Stimulated activated CD8-positive, alpha-beta memory T cell treated with anti-CD3 and anti-CD28 coated beads, Interleukin-4, amount 100 ng/mL, for 4 hours (primary cell): ENCODE measurements at places on chromosomes 2 and 18.

- no peak for DNase-seq
These were observed 69.6 kb downstream of the HPCAL1 start for GRCh38 chr2:10372203-10372861.

DNA sequence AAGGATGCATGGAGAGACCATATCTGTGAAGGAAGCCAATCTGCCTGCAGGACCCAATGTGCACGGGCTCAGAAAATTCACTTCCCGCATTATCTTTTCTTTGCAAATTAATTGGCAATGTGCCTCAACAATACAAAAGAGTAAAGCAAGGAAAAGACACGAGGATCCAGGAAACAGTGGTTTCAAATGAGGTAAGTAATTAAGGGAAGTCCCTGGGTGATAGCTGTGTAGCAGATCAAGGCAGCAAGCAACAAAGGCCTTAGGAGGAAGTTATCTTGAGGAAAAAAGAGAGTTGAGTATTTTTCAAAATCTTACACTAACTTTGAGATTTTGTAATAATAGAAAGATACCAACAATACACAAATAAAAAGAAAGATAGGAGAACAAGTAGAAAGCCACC lies 44.3 kb upstream of the TGIF1 start:
- no peak for DNase-seq

DNA sequence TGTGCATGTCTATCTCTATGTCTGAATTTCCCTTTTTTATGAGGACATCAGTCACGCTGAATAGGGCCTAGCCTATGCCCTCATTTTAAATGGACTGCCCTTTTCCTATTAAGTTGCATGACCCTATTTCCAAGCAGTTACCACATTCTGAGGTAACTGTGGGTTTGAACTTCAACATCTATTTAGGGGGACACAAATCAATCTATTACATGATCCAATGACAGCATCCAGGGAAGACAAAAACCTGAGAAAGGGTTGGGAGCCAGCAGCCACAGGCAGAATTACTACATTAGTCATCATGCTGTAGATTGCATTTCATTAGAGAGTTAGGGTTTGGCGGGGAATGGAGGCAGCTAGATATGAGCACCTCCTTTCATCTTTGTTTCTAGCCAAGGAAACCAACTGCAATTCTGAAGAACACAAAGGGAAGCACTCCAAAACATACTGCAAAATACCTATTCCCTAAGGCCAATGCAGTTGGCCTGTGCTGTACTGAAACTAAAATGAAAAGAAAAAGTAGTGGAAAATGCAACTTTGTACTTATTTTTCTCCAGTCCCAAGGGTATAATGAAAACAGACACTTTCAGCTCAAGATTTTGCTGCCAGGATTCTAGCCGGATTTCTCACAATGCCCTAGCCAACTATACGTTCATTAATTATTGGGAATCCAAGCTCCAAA lies 40.4 kb upstream of the C1D start:
- DNase-seq = no peak

- DNase-seq = no peak
These were observed 46.7 kb downstream of the LYPD1 start for GRCh38 chr2:132623096-132623839.

DNA sequence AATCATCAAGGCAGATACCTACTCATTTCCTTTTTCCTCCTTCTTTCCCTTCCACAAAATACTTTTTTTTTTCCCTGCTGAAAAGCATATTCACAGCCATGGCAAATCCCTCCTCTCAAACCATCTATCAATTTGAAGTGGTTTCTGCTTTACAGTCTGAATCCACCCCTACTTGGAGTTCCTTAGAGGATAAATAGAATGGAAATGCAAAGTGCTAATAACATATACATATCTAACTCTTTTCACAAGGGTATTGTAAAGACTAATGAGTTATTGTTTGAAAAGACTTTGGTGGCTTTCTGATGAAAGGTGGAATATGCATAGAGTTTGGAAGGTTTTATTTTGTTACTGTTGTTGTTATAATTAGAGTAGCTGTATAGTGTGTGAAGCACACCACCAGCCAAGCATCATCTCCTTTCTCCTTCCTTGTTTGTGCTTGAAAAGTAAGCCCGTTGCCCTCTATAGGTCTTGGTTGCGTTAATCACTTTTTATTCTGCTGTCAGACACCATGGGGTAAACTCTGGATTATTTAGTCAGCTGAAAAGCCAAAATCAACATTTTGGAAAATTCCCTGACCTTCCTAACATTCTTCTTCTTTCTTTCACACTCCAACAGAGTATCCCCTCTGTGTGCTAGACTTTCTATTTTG lies 2126.9 kb upstream of the CELF4 start:
- no peak for DNase-seq

DNA sequence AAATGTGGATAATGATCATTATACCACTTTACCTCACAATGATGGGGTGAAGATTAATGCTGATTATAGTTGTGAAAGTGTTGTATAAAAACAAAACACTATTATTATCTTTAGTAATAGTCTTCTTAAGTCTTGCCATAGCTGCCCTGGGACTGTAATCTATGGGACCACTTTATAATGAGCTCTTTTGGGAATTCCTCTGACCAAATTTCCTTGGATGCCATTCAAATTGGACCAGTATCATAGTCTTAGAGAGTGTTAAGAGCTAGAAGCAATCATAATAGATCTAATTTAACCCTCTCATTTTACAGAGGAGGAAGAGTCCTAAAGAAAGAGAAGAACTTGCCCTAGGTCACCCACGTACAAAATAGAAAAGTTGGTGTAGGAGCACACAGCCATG lies 457.7 kb upstream of the SLC14A2 start:
- DNase-seq = no peak

- DNase-seq = no peak
These were observed 49.6 kb downstream of the SERTAD2 start for GRCh38 chr2:64604155-64604554.

DNA sequence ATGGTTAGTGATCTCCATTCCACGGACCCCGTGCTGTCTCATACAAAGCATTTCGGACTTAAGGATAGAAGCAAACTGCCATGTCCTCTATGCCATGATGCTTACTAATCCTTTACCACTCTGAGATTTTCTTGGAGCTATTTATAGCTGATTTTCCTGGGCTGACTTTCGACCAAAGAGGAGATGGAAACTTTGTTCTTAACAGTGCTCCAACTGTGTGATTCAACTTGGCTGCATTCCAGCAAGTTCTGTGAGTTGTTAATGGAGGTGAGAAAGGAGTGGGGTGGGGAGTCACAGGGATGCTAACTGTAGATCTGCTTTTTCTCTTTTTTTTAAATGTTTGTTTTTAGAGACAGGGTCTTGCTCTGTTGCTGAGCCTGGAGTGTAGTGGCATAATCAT lies 45.5 kb upstream of the MSH2 start:
- no peak for DNase-seq

GRCh38 chr2:122764014-122764413 lies 1008.6 kb downstream of the TSN start:
- DNase-seq = no peak

DNA sequence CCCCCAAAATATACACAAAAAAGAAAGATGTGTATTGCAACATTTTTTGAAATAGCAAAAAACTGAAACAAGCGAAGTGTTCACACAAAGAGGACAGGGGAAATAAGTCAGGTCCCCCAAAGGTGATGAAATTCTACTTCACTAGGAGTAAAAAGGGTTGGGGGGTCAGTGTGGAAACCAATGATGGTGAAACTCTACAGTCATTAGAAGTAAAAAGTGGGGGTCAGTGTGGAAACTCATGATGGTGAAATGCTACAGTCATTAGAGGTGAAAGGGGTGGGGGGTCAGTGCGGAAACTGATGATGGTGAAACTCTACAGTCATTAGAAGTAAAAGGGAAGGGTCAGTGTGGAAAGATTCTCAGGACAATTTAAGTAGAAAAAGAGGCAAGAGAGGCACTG lies 298.2 kb downstream of the EIPR1 start:
- DNase-seq = no peak

- DNase-seq = no peak
These were observed 274.9 kb upstream of the GYPC start for GRCh38 chr2:126381091-126381490.

DNA sequence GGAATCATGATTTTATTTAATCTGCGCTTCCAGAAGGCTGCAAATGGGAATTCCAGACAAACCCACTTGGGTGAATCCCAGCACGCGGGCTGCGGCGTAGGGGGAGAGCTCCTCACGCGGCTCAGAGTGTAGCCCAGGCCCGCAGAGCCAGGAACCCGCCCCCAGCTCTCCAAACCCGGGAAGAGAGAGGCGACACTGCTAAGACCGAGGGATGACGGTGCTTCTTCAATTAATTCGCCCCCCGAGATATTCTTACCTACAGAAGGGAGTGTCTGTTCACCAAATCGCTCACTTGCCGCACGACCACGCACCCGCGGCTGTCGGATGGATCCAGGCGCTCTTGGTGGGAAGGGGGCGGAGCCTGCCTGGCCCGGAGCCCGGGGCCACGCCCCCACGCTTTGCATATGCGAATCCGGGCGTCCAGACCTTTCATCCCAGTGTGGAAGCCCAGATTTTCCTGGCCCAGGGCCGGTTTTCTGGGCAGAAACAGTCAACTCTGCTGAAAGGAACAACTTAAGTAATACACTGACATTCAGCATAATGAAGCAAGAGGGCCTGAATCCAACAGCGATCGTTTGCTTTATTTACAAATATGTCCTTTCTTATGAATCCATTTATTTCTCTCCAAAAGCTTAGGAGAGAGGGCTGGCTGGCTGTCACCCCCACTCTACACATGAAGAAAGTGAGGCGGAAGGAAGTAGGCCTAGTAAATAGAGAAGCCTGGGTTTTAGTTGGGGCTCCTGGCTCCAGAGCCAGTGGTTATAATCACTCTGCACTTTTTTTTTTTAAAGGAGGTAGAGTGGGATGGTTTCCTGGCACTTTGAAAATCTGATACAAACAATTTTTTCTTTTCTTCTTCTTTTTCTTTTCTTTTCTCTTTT lies at the start of gene SLC19A3:
TSS of gene SLC19A3 (minus strand) at position 342 of the 881 bp plus-strand sequence. CDS start 15,710 bp downstream, outside the sequence.
- DNase-seq = no peak

DNA sequence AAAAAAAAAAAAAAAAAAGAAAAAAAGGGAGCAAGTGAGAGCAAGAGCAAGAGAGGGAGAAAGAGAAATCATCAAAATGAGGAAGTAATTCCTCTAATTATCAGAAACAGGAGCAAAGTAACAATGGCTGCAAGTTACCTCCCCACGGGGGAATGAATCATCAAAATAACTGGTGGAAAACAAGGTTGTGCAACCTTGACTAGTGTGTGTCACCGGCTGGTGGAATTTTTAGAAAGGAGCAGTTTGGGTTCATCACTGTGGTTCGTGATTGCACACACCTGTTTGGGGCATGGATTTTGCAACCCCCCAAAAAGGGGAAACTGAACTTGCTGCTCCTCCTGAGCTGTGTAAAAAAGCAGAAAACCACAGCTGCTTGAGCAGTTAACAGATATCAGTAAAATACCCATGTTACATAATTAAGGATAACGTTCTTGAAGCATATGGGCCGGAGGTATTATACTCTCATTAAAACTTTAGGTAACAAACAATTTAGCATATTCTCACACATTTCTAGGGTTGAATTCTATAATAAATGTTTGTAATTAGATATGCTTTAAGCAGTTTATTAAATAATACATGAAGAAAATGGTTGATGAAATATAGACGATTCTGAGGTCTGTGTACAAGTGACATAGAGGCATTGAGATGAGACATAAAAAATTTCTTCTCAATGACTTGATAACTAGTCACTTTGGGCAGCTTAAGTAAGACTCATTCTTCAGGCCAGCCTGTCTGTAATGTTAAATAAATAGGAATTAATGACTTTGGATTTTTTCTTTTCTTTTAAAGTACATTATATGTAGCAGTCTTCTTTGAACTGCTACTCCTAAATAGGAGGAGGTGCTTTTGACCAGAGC lies 184.2 kb upstream of the ZEB2 start:
- DNase-seq = peak; percentile 12

DNA sequence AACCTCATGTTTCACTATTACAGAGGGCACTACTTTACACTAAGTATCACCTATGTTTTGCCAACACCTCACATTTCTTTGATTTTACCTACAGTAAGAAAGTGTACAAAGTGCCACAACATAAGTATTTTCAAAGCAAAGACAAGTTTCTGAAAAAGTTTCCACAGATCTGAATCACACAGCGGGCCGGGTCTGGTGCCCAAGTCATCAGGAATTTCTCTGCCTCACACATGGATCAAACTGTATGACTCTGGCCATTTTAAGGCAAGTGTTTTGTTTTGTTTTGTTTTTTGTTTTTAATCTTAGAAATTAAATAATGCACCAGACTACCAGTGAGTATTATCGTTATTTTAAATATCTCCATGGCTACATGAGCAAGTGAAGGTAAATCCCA lies 73.4 kb downstream of the ZNF516 start:
- DNase-seq = no peak

- DNase-seq = no peak
These were observed 26.0 kb upstream of the GLI2 start for GRCh38 chr2:120709608-120710041.

DNA sequence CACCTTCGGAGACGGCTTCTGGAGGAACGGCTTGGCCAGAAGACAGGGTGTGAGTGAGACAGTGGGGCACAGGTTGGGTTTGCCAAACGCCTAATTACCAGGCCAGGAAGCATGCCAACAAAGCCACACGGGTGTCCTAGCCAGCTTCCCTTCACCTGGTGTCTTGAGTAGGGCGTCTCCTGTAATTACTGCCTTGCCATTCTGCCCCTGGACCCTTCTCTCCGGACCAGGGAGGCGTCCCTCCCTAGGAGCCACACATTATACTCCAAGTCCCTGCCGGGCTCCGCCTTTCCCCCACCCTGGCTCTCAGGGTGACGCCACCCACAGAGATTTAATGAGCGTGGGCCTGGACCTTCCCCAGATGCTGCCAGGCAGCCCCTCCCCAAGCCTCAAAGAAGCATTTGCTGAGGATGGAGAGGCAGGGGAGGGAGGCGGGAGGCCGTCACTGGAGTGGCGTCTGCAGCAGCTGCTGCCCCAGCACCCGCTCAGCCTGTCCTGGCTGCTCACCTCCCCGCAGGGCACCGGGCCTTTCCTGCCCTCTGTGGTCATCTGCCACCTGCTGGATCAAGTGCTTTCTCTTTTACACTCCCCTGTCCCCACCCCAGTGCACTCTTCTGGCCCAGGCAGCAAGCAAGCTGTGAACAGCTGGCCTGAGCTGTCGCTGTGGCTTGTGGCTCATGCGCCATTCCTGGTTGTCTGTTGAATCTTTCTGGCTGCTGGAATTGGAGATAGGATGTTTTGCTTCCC lies 20.7 kb downstream of the FOSL2 start:
- DNase-seq = no peak

DNA sequence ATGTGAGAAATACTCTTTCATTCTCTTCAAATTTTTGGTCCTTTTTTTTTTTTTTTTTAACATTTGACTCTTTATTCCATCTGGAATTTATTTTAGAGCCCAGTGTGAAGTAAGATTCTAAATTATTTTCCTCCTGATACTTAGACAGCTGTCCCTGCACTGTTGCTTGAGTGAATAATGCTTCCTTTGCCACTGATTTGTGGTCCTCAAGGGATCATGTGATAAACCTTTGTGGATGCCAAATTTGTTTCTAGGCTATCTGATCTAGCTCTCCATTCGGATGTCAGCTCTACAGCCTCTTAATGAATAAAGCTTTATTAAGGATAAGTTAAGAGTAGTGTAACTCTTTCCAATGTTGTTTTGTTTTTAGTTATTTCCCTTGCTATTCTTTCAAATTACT lies 142.3 kb downstream of the SMAD7 start:
- DNase-seq = no peak
